ENCODE measurements at places on chromosomes 11 and 22. TPM values are rescaled to one million over a fixed set of nuclear protein-coding genes. Genes with fewer than 3 reads are reported as not detected.

Gene MFRP
- total RNA-seq, result 0.08 TPM

Gene C22orf31
- not detected for total RNA-seq

Gene GPR83
- total RNA-seq, result not detected

DNA sequence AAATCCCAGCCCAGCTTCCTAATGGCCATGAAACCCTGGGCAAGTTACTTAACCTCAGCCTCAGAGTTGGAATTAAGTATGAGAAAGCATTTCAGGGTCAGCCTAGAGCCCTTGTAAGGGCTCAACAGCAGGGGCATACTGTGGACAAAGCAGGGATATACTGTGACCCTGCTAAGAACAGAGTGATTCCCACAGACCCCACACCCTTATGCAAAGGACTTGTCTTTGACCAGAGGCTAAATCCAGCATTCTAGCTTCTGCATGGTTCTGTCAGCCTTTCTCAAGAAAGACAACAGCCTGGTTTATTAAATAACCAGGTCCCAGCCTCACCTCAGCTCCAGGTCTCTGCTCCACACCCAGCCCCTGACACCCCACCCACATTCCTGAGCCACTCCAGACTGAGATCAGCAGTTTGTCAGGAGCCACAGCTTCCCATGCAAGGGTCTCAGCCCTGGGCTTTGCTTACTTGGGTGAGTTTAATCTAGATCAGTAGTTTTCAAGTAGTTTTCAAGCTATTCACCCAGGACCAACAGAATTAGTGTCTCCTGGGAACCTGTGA is 69.2 kb downstream of the GALNT18 start:
- DNase-seq, result no peak

- DNase-seq, result no peak
These were observed 902 bp downstream of the MUS81 start for GRCh38 chr11:65861165-65861505.

GRCh38 chr11:115458877-115459276 is 45.3 kb downstream of the CADM1 start:
- no peak for DNase-seq

DNA sequence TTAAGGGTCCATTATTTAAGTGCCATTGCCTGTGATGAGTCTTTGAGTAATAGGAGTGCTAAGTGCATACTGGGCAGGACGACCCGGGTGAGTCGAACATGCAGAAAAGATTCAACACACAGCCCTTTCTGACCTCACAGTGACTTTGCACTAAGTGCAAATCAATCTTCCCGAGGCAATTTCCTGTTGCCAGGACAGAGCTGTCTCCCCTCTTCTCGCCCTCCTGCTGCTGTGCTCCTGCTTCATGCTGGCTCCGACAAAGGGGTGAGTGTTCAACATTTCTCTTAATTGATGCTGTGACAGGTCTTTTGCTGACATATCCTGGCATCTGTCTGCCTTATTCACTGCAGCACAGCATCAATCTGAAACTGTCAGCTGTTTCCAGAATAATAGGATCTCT is 42.0 kb downstream of the MCHR1 start:
- peak; percentile 25 for DNase-seq

- DNase-seq, result no peak
These were observed 1.2 kb downstream of the AIP start for GRCh38 chr11:67483831-67484665.

DNA sequence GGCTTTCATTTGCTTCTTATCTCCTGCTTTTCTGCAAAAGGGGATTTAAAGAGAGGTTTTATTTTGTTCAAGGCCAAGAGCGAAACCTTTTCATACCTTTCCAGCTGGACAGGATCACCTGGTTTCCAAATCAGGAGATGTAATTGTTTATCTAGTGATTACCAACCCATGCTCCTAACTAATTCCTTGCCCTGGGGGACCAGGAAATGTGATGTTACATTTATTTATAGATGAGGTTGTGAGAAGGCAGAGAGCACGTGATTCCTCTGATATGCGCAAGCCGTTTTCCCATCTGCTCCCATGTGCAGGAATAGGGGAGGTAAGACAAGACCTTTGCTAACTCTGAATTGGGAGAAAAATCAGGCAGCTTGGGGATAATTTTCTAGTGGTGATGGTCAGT is 507.2 kb upstream of the LARGE1 start:
- no peak for DNase-seq

- peak; percentile 52 for DNase-seq
These were observed 9.7 kb upstream of the APOL4 start for GRCh38 chr22:36211237-36211861.

DNA sequence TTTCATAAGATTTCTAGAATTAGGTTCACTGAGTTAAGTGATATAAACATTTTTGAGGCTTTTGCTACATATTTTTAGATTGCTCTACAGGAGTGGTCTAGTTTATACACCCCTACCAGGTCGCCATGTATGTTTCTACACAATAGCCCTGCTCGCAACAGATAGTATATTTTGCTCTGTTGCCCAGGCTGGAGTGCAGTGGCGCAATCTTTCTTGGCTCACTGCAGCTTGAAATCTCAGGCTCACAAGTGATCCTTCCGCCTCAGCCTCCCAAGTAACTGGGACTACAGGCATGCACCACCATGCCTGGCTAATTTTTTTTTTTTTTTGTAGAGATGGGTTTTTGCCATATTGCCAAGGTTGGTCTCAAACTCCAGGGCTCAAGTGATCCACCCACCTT is 10.4 kb downstream of the ZNRF3 start:
- DNase-seq, result no peak

DNA sequence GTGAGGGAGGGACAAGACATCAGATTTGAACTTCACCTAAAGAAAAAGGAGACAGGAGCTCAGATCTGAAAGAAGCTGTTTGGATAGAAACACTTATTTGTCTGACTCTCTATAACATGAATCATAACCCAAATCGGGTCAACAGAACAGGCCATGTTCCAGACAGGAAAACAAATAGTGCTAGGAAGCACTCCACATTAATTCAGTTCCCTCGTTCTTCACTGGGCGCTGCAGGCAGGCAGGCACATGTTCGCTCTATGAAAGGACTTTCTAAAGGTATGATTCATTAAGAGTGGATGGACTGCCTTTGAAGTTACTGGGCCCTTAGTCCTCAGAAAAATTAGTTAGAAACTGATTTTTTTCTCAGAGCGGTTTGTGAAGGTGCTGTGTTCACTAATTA is 137.5 kb upstream of the TRPC6 start:
- no peak for DNase-seq

- peak; percentile 20 for DNase-seq
These were observed 77.6 kb upstream of the KCNQ1OT1 start for GRCh38 chr11:2777386-2777785.

DNA sequence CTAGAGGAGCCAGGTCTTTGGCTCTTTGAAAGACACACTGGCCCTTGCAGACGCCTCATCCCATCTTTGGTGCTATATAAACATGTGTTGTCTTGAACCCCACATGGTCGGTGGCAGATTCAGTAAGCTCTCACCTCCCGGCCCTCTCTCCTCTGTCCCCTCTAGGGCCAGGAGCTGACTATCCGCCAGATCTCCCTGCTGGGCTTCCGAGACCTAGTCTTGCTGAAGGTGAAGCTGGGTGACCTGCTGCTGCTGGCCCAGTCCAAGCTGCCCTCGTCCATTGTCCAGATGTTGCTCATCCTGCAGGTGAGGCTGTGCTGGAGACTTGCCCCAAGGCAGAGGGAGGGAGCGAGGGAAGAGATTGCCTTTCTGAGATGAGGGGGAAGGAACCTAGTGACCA is 63.9 kb downstream of the TRAF6 start:
- DNase-seq, result no peak

GRCh38 chr11:63499874-63500273 is 6.0 kb upstream of the LGALS12 start:
- DNase-seq, result no peak

DNA sequence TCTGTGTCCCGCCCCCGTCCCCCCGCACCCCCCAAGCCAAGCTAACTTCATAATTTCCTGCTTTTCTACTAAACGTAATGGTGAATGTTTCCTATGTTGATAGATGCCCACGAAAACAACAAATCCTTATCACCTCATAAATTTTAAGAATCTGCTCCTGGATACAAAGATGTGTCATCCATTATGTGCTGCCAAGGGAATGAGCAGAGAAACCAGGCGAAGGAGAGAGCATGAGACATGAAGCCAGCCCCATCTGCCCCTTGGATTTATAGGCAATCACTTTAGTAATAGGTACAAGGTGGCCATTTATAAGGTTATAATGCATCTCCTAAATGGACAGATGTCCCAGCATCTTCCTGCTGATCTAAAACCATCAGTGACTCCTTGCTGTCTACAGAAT is 30.3 kb downstream of the LAYN start:
- no peak for DNase-seq

DNA sequence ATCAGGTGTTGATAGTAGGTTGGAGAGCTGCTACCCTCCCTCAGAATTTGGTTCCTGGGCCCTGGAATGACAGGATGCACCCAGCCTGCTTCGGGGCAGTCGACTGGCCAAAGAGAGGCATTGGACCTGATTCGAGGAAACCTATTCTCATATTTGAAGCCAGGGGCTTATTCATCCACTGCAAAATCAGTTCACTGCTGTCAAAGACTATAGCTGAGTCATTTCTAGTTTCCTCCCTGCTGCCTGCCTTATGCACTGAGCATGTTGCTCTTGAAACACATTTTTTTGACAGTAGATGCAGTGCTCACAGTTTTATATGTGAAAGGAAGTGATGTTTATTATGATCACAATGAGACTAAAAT is 565.4 kb downstream of the ETS1 start:
- DNase-seq, result peak; percentile 72

- DNase-seq, result no peak
These were observed 60.3 kb downstream of the TSPAN18 start for GRCh38 chr11:44787070-44787469.

Measured in fibroblast of the aortic adventitia (primary cell).